ENCODE measurements at places on chromosomes 6 and 20.

GRCh38 chr6:2872423-2873358 is 30.4 kb downstream of the SERPINB9 start:
- no peak for DNase-seq

DNA sequence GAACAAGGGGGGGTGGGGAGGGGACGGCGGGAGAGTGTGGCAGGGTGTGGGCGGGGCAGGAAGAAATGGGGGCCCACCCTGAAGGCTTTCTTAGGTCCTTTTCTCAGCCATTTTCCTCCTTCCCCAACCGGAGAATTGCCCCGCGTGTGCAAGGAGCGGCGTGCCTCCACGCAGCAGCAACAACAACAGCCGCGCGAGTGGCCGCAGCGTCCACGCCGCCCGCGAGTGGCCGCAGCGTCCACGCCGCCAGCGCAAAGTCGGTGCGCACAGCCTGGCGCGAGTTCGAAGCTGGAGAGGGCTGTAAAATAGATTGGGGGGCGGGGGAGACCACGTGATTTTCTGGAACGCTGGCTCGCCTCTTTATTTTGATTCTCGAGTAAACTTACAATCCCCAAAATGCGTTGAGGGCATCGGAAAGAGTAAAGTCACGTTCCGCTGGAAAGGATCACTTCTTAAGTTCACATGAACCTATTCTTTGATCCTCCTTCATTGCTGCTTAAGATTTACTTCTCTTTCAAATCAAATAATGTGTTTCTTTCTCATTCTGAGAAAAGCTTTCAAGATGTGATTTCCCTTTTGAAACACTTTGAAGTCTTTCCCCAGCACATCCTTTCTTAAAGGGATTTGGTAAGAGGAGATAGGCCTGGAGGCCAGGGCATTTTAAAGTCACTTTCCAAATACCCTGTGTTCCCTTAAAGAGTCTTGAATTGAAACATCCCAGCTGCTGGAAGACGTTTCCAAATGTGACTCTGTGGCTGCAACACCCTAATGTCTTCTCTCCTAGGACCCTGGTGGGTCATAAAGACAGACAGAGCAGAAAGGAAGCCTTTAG is 66.7 kb upstream of the ZNF217 start:
- DNase-seq = peak; percentile 69

- DNase-seq = no peak
These were observed 160.3 kb upstream of the SASH1 start for GRCh38 chr6:148182378-148182777.

GRCh38 chr20:49870261-49870660 is 45.1 kb downstream of the SPATA2 start:
- no peak for DNase-seq

DNA sequence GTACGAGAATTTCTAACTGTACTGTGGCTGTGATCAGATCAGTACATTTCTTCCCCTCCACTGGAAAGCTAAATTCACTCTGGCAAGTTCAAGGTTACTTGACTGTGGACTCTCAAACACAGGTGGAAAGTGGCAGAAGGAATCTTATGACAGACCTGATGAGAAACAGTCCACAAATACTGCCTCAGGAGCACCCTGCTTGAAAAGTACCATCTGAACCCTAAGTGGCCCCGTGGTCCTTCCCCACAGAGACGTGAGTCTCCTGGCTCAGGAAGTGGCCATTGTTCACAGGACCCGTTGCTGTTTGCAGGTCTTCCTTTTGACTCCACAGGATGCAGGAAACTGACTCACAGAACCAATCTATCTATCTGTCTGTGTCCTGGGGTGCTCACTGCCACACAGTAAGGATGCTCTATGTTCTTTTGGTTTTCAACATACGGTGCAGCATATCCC is 47.5 kb upstream of the NHSL1 start:
- peak; percentile 30 for DNase-seq

GRCh38 chr6:15507221-15507620 is 155.6 kb downstream of the DTNBP1 start:
- DNase-seq = no peak

GRCh38 chr6:111114087-111114443 is 26.8 kb downstream of the SLC16A10 start:
- no peak for DNase-seq

DNA sequence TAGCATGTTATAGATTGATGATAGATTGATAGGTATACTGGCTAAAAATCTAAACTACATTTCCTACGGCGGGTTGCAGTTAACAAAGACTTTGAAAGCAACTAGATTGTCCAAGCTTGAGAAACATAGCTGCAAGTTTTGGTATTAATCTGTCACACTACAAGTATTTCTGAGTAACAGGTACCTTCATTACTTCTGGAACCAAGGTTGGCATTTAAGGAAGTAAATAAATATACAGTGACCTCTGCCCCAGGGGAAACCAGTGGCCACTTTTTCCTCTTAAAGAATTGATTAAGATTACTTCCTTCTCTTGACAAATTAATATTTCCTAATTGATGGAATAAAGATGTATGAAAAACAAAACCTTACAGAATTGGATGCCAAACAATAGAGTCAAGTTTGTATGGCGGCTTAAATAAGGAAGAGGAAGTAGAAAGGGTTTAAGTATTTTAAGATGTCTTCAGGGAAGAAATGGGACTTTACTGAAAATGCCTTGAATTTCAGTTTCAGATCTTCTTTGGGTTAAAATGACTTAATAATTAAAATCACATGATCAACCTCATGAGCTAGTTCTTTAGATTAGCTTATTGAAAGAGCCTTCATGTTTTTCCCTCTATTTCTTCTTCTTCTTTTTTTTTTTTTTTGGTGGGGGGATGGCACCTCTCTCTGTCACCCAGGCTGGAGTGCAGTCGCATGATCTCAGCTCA is 132.8 kb downstream of the DOK5 start:
- DNase-seq = no peak

GRCh38 chr6:114282292-114282691 is 60.5 kb downstream of the HS3ST5 start:
- DNase-seq = no peak

DNA sequence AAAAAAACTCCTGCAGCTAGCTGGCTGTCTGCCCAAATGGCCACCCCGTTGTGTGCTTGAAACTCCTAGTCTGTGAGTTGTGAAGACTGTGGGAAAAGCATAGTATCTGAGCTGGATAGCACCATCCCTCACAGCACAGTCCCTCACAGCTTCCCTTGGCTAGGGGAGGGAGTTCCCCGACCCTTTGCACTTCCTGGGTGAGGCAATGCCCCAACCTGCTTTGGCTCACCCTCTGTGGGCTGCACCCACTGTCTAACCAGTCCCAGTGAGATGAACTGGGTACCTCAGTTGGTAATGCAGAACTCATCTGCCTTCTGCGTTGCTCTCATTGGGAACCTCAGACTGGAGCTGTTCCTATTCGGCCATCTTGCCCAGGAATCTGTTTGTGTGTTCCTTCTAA is 260.6 kb upstream of the STXBP5 start:
- DNase-seq = no peak

- no peak for DNase-seq
These were observed 15.7 kb downstream of the PXMP4 start for GRCh38 chr20:33704197-33704924.

GRCh38 chr6:125013938-125014660 is 51.9 kb downstream of the RNF217 start:
- DNase-seq = no peak

DNA sequence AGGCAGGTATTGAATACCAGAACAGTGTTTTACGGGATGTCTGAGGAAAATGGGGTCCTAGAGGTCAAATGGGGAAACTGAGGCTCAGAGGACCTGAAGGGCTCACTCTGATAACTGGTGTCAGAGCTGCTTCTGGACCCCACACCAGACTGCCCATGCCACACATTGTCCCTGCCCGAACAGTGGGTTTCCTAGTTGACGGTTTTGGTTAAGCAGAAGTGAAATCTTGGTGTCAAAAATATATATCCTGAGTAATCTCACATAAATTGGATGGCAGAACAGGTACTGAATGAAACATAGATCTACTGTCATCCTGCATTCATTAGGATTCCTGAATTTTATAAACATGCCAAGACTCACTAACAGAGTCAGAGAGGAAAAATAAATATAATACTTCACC is 16.3 kb downstream of the NOX3 start:
- no peak for DNase-seq

DNA sequence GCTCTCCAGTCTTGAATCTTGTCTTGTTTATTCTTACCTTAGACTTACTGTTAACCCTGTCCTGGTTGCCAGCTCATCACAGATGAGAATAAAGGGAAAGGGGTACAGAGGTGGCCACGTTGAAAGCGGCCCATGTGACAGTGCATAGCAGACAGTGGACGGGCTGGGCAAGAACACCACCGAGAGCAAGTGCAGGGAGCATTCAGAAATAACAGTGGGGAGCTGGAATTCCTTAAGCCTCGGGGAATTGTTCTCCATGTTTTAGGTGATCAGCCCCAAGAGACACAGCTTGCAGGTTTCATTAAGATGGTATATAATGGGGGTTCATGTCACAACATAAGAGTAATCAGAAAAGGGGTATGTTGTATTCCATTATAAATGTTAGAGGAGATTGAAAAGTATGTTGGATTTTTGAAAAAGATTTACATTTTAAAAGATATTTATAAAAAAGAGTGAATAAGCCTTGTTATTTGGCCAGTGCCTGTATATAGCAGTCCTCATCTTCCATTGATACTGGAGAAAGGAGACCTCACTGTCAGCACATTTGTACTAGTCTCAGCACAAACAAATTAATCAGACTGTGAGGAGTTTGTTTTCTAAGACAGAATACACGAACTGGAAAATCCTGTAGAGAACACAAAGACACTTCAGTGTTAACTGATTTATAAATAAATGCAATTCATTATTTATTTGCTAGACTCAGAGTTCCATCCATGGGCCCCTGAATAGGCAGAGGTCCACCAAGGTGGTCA is 35.4 kb downstream of the VAPB start:
- DNase-seq = no peak

- DNase-seq = peak; percentile 75
These were observed 111.2 kb upstream of the BEND6 start for GRCh38 chr6:56843476-56844349.

DNA sequence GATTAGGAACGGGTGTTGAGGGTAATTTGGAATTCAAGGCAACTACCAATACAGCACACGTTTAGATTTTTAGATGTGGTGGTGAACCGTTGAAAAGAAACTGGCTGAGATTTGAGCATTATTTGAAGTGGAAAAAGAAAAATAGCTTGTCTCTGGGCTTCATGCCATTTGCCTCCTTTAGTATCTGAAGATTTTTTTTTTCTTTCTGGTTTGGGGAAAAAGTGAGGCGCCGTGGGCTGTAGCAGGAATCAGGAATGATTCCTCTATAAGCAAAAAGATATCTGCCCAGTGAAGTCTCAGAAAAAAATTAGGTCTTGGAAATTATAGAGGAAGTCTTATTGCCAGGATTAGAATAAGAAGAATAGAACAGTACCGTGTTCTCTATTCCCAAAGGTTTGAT is 88.5 kb downstream of the RPS12 start:
- DNase-seq = no peak

- no peak for DNase-seq
These were observed 36.5 kb downstream of the TRAM2 start for GRCh38 chr6:52540286-52540902.

DNA sequence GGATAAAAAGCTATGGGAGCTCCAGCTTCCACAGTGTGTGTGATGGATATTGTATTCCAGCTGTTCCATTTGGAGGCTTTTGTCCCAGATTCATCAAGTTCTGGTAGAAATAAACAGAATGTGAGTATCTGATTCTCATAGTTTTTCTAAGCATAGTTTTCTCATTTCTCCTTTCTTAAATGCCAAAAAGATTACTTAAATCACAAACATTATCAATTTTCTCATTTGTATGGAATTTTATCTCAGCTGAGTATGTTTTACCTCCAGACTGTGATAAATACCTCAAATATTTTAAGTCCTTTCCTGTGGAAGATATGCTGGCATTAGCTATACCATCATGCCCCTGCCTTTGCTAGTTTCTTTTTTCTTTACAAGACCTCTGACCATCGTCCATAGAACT is 767.3 kb downstream of the TFAP2A start:
- DNase-seq = no peak

DNA sequence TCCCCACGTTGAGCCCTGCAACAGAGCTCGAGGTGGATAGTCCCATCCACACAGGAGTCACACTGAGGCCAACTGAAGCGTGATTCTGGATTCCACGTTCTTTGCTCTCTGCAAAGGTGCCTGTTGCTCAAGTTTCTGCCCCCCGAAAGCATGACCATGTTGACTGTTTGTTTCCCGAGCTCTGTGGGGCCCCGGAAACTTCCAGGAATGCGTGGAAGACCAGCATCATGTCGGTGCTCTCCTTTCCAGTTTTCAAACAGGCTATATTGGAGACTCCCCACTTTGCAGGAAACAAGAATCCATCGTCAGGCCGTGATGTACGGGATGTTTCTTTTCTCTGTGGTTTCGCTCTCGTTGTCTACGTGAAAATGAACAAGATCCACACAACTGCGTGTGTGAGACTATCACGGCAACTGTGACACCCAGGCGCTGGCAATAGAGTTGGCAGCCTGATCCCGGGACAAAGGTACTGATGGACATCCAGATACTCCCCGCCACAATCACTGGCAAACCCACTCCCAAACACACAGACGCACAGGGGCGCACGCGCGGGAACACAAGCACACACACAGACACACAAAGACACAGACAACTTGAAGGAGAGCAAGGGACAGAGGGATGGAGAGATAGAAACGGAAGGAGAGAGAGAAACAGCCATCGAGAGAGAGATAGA is 444.6 kb upstream of the DEFB115 start:
- no peak for DNase-seq

DNA sequence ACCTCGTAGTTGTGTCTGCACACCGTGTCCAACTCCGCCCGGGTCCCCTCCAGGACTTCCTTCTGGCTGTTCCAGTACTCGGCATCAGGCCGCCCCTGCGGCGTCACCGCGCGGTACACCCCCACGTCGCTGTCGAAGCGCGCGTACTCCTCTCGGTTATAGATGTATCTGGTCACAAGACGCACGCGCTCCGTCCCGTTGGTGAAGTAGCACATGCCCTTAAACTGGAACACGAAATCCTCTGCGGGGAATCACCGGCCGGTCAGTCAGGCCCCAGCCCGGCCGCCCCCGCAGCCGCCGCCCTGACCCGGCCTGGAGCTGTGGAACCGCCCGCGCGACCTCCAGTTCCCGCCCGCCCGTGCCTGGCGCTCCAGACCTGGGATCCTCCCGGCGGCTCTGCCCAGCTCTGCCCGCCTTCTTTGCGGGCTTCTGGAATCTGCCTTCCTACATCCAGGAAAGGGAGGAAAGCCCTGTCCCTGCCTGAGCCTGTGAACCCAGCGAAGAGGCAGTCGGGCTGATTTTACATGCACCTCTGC is 1.6 kb downstream of the HLA-DQB1 start:
- DNase-seq = peak; percentile 60

Measured in activated CD4-positive, alpha-beta T cell treated with anti-CD3 and anti-CD28 coated beads for 48 hours (primary cell).